A375 (cell line): ENCODE measurements at places on chromosomes 12 and 14. TPM values are rescaled to one million over a fixed set of nuclear protein-coding genes. Genes with fewer than 3 reads are reported as not detected.

Gene AMN
- not detected in 2 replicates for total RNA-seq

Gene LTBP2
- total RNA-seq: 3.4 and 5.8 TPM in 2 replicates

Gene L3HYPDH
- 27.2 and 27.5 TPM in 2 replicates for total RNA-seq

Gene CNPY2
- total RNA-seq: 154 and 163 TPM in 2 replicates

Gene NRXN3
- total RNA-seq: 0.21 and 0.26 TPM in 2 replicates

Gene MUCL1
- total RNA-seq: not detected in 2 replicates

Gene FAM181A
- not detected in 2 replicates for total RNA-seq

Gene KRT83
- total RNA-seq: 0.08 and 0.19 TPM in 2 replicates

Gene CALM1
- 199 and 210 TPM in 2 replicates for total RNA-seq

Gene TDRD9
- not detected in 2 replicates for total RNA-seq

Gene NEUROD4
- total RNA-seq: not detected in 2 replicates

Gene INSM2
- total RNA-seq: not detected in 2 replicates

Gene SYNDIG1L
- total RNA-seq: 0.03 TPM in 1 of 2 replicates, not detected in the other

Gene SRRM4
- total RNA-seq: not detected in 2 replicates

Gene ARMH4
- 0.03 TPM in 1 of 2 replicates, not detected in the other for total RNA-seq

Gene CARMIL3
- total RNA-seq: 0.34 and 0.41 TPM in 2 replicates

Gene SLC38A4
- total RNA-seq: not detected in 2 replicates

Gene SIX1
- total RNA-seq: 7.7 and 11.8 TPM in 2 replicates

Gene TBX5
- total RNA-seq: not detected in 2 replicates

Gene IAPP
- total RNA-seq: not detected in 2 replicates

Gene LTB4R2
- 11.0 and 14.6 TPM in 2 replicates for total RNA-seq

Gene CLEC6A
- total RNA-seq: not detected in 2 replicates

Gene KIF26A
- total RNA-seq: not detected in 2 replicates

Gene TSPAN19
- total RNA-seq: 0.08 and 0.49 TPM in 2 replicates

Gene MSRB3
- total RNA-seq: 4.9 and 6.9 TPM in 2 replicates

Gene TAC3
- not detected in 2 replicates for total RNA-seq

Gene HVCN1
- 0.11 and 0.30 TPM in 2 replicates for total RNA-seq

Gene BICDL1
- 0.16 and 0.19 TPM in 2 replicates for total RNA-seq

Gene SSTR1
- not detected in 2 replicates for total RNA-seq

Gene APOLD1
- 0.94 and 1.1 TPM in 2 replicates for total RNA-seq
